Testis (tissue), 5 donors: ENCODE measurements at places on chromosomes 12 and 14. TPM values are rescaled to one million over a fixed set of nuclear protein-coding genes. Genes with fewer than 3 reads are reported as not detected.

Gene TMEM119
- 17.1 TPM for polyA plus RNA-seq

Gene COCH
- polyA plus RNA-seq, result 3.0 TPM

Gene RPGRIP1
- polyA plus RNA-seq, result 110 TPM

Gene RDH5
- polyA plus RNA-seq, result 9.8 TPM

Gene USP15
- polyA plus RNA-seq, result 66.1 TPM

Gene RD3L
- polyA plus RNA-seq, result not detected

Gene EIF2S3B
- 4.1 TPM for polyA plus RNA-seq
